Stimulated activated CD8-positive, alpha-beta memory T cell treated with anti-CD3 and anti-CD28 coated beads, Interleukin-2, amount 100 ng/mL, for 1 hour (primary cell): ENCODE measurements at places on chromosomes 7 and 10.

DNA sequence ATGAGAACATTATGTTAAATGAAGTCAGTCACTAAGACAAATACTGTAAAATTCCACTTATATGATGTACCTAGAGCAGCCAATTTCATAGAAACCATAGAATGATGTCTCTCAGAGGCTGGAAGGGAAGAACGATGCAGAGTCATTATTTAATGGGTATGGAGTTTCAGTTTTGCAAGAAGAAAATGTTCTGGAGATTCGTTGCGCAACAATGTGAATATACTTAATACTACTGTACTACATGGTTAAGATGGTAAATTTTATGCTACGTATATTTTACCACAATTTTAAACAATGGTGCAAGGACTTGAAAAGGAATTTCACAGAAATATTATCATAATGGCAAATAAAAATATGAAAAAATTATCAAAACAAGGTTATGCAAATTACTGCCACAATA is 972.6 kb downstream of the KCNMA1 start:
- no peak for DNase-seq

- DNase-seq = no peak
These were observed 14.2 kb downstream of the INPP5A start for GRCh38 chr10:132551808-132552130.

- DNase-seq = no peak
These were observed 54.1 kb downstream of the ZNF467 start for GRCh38 chr7:149719050-149719899.

- DNase-seq = no peak
These were observed 182.8 kb downstream of the DIP2C start for GRCh38 chr10:506451-507354.

DNA sequence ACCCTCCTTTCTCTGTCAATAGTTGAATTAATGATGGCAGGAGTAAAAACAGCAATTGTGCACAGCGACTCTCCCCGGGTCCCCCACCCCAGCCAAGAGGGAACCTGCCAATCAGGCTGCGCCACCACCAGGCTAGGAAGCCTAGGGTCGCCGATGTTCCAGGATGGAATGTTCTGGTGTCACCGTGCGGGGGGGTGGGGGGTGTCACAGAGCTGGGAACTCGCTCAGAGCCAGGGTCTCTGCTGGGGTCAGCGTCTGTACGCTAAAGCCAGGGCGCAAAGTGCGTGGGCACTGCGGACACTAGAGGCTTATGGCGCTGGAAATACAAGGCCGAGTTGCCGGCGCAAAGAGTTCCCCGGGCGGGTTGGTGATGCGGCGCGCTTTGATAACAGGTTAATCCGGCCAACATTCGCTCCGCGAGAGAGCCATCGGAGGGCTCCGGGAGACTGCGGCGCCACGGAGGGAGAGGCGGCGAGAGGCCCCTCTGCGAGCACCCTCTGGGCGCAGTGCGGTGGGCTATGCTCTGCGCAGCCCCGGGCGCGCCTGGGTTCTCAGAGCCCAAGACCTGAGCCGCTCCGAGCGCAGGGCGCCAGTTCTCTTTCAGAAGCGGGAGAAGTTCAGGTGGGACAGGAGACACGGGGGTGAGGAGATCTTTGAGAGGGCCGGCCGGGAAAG is 192.3 kb downstream of the EMX2 start:
- no peak for DNase-seq

DNA sequence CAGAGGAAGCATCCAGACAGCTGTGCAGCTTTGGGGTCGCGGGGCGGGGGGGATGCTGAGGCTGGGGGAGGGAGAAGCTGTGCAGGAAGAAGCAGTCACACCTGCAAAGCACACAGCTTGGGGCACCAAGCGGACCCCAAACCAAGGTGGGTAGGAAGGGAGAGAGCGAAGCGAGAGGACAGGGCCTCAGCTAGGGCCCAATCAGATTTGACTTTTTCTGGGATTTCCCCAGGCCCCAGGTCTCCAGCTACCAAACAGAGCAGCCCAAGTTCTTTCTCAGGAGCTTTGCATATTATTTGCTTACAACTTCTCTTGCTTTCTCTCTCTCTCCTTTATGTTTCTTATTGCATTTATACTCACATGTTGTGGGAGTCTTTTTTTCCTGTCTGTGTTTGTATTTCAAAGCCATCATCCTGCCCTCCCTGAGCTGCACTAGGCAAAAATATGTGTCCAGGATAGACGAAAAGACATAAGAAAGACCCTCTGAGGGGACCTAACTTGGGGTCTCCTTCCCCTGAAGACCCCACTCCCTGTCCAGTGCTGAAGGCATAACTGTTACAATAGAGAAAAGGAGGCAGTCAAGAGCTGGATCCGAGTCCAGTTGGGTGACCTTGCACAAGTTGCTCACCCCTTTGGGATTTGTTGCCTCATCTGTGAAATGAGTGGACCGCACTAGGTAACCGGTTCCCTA is 50.6 kb upstream of the SMNDC1 start:
- DNase-seq = no peak

GRCh38 chr7:4519819-4520520 is 162.1 kb upstream of the FOXK1 start:
- DNase-seq = no peak

DNA sequence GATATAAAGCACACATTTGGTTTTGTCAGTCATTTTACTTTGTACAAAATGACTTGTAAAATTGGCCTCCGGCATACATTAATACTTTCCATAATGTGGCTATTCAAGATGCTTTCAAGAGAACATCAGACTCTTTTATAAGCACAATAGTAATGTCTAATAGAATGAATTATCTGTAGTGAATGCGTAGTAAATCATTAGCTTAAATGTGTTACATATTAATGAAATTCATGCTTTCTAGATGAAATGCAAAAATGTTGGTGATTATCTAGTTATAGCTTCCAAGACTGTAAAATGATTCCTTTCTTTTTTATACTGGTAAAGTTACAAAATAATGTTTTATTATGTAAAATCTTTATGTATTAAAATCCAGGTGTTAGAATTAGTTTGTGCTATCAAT is 144.0 kb downstream of the BBS9 start:
- no peak for DNase-seq

DNA sequence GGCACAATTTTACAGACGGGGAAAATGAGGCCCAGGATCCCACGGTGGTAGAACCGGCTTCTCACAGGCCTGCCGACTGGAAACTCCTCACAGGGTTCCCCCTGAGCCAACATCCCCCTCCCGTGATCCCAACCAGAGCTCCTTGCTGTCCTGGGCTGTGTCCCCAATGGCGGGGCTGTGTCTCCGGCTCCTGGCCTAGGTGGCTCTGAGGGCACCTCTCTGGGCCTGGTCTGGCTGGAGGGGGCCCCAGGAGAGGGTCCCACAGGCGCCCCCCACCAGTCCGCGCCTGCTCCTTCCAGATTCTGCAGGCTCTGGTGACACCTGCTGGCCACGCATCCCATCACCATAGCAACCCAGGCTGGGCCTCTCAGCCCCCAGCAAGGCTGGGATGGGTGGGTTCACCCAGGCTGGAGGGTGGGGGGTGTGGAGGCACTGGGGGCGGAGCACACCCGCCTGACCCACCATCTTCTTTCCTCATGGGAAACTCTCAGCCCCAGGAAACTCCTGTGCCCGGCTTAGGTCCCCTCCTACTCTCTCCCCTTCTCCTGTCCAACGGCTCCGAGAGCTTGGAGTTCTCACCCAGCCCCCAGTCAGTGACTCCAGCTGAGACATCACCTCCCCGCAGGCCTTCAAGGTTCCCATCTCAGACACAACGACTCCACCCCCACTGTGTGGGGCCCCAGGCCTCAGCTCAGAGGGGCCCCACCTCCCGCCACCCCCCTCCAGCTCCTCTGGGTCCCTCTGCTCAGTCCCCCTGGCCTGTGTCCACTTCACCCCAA is 27.1 kb upstream of the TNRC18 start:
- DNase-seq = peak; percentile 14

DNA sequence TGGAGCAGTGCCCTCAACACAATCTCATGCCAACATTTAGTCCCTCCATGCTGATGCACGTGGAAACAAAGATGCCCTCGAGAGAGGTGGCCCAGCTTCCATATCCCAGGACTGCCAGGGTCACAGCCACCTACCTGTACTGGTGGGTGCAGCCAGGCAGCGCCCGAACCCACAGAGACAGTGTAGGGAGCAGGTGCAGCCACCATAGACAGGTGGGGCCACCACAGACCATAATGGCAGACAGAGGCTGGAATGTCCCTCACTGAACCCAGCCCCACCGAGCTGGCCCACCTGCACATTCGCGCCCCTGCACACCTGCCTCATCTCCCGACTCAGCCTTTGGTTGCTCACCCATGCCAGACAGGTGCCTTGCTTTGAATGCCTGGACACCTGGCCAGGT is 18.3 kb upstream of the CPXM2 start:
- no peak for DNase-seq

- DNase-seq = no peak
These were observed 37.1 kb downstream of the CCDC71L start for GRCh38 chr7:106623853-106624252.

- no peak for DNase-seq
These were observed 37.9 kb downstream of the IL2RA start for GRCh38 chr10:6024334-6024682.

DNA sequence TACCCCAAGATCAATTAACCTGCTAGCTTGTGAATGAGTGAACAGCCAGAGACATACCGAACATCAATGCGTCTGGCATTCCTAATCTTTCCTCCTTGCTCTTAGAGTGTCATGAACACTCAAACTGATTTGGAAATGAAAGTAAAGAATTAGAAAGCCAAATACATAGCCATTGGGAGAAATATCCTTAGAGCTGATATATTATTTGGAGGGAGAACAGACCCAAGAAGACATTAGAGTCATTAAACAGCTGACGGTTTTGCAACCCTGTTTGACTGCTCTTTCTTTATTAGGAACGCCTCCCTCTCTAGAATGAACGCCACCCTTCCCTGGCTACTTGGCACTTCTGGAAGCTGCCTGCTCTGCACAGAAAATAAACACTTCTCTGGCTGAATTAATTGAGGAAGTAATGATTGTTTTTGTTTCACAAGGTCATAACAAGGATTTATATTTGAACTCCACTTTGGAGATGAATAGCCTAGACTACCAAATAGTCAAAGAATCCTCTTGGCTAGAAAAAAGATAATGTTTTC is 42.8 kb downstream of the CTTNBP2 start:
- DNase-seq = no peak

DNA sequence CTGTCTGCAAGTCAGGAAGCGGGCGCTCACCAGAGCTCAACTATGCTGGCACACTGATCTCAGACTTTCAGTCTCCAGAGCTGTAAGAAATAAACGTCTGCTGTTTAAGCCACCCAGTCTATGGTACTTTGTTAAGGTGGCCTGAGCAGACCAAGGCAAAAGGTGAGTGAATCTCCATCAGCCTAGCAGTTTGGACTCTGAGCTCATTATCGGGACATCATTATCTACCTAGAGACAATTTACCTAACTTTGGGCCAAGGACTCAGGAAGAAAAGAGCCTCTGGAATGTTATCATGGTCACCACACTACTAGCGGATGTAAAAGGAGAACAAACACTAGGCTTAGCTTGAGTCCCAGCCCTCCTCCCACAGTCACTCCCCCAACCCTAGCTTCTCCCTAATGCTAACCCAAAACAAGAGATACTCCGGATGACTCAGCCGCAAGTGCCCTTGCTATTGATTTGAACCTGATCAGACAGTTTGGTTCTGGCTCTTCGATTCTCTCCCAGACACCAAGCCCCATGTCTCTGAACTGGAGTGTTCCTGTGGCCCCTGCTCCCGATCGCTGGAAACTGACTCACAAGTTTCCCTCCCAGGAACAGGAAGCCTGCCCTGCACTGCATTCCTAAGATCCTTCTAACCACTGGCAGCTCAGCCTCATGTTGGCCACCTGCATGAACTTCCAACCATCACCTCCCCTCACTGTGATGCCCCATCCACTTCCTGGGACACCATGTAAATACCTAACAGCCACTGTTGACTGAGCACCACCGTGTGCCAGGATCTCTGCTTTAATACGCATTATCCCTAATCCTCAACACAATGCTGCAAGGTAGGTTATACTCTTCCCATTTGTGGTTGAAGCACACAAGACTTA is 34.5 kb downstream of the CREB3L2 start:
- DNase-seq = no peak

DNA sequence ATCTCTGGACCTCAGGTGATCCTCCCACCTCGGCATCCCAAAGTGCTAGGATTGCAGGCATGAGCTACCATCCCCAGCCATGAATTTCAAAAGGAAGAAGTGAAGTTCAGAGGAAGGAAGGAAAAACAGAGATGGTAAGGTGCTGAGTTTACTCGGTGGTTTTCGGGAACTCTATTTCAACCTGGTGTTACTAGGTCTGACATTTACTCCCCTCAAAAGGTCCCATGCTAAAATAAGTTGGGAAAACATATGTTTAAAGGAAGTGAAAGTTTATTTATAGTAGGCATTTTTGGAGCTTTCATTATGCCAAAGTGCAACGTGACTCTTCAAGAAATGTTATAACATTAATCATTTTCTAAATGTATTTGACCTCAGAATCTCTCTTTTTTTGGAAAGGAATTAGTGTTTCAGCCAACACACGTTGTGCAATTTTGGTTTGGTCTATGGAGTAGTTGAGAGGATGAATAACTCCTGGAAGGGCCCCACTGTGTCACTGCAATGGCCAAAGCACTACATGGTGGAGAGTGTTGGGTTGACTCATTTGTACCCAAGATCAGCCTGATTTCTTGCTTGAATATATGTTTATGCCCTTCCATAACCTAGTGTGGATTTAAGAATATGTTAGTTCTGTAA is 114.7 kb upstream of the FAM171A1 start:
- DNase-seq = no peak

DNA sequence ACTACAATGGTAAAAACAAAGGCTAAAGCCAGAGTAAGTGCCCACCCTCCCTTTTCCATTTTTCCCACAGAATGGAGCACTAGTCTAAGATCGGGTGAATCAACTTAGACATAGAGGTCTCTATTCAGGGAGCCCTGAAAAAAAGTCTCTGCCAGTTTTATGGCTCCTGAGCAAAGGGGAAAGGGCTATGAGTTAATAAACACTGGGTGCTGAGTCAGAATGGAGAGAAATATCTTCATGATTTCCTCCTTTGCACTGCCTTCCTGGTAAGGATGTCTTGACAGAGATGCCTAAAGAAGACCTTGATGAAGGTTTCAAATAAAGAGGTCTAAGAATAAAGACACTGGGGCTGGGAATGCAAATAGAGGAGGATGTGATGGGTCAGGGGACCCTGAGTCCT is 607.4 kb upstream of the MBL2 start:
- DNase-seq = no peak

DNA sequence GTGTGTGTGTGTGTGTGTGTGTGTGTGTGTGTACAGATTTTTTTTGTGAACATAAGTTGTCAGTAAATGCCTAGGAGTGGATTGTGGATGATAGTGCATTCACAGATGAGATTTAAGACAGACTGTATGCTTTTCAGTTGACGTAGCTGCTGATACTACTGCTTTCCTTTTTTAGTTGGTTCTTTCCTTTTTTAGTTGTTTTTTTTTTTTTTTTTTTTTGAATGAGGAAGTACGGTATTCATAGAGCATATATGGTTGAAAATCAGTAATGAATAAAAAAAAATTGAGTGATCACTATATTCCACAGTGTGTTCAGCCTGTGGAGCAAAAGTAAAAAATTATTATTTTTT is 80.5 kb downstream of the RBM33 start:
- DNase-seq = no peak

- DNase-seq = no peak
These were observed 40.3 kb downstream of the HIPK2 start for GRCh38 chr7:139737221-139738100.

GRCh38 chr7:148698397-148699023 is at the start of gene CUL1:
TSS of gene CUL1 (plus strand) at chr7:148698903. CDS start at chr7:148730123, 31,220 bp downstream.
- peak; percentile 76 for DNase-seq
